ENCODE measurements at places on chromosomes 13 and 19. TPM values are rescaled to one million over a fixed set of nuclear protein-coding genes. Genes with fewer than 3 reads are reported as not detected.

- peak overlapping the region; percentile 73 for H3K4me3 ChIP-seq
- peak overlapping the region; percentile 78 for H3K27ac ChIP-seq
- no peak for DNase-seq
- no peaks in the 10 kb centered on the region for H3K4me1 ChIP-seq
- no peaks in the 10 kb centered on the region for H3K36me3 ChIP-seq
These were observed 82.1 kb downstream of the ZNF429 start for GRCh38 chr19:21587549-21587948.

GRCh38 chr13:40193286-40194223, 472.9 kb downstream of the FOXO1 start:
- no peak for DNase-seq
- H3K27ac ChIP-seq = peak overlapping the region; percentile 69
- H3K4me3 ChIP-seq = peak overlapping the region; percentile 11
- no peaks in the 10 kb centered on the region for H3K36me3 ChIP-seq
- no peaks in the 10 kb centered on the region for H3K27me3 ChIP-seq
- H3K4me1 ChIP-seq = peaks cover 35% of the 10 kb centered on the region

GRCh38 chr19:18502246-18502637, 19.6 kb downstream of the ELL start:
- no peak overlapping the region for H3K4me3 ChIP-seq
- peaks cover 98% of the 10 kb centered on the region for H3K4me1 ChIP-seq
- peak; percentile 49 for DNase-seq
- peak overlapping the region; percentile 97 for H3K27ac ChIP-seq
- no peaks in the 10 kb centered on the region for H3K36me3 ChIP-seq
- no peaks in the 10 kb centered on the region for H3K27me3 ChIP-seq

GRCh38 chr13:90405301-90405700, 942.2 kb upstream of the MIR17HG start:
- H3K27ac ChIP-seq = no peak overlapping the region
- H3K4me1 ChIP-seq = no peaks in the 10 kb centered on the region
- no peak overlapping the region for H3K4me3 ChIP-seq
- DNase-seq = no peak

The SOX21 gene
- total RNA-seq = not detected

The OR4F17 gene
- not detected for total RNA-seq

DNA sequence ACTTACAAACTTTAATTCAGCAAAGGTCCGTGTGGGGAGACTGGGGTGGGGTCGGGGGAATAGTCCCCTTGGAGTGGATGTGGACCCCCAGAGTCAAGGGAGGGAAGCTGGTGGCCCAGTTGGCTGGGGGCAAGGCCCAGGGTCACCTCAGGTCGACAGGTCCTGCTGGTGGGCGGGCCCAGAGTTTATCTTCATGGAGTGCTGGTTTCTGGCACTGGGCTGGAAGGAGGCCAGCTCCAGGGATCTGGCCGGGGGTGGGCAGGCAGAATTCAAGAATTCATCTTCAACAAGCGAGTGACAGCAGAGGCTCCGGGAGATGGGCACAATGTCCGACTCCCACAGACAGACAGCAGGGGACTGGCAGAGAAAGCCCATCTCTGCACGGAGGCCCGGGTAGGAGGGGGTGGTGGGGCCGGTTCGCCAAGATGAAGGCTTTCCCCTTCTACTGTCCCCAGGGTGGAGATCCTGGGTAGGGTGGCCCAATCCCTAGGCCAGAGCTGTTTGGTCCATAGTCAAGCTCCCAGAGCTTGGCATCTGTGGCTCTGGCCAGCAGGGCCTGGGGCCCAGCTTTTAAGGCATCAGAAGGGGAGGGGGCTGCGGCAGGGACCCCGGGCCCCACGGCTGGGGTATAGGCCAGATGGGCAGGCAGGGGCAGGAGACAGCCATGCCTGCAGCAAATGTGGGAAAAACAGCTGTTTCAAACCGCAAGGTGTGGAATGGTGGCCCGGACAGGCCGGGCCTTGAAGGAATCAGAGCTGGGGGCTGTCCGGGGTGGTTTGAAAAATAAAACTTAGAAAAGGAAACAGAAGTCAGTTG, 622 bp upstream of the FDX2 start:
- H3K27ac ChIP-seq = peak overlapping the region; percentile 88
- H3K36me3 ChIP-seq = no peaks in the 10 kb centered on the region
- H3K4me3 ChIP-seq = peak overlapping the region; percentile 98
- no peak for DNase-seq

DNA sequence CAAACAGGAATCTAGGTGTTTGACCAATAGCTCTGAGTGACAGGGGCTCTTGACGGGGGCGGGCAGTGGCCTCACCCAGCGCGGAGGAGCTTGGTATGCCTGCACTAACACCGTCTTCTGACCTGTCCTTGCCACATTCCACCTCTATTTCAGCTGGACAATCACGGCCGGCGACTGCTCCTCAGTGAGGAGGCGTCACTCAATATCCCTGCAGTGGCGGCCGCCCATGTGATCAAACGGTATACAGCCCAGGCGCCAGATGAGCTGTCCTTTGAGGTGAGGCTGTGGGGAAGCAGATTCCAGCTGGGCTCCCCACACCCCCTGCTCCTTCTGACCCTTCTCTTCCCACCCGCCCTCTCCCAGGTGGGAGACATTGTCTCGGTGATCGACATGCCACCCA, 4.7 kb downstream of the ARHGAP33 start:
- no peaks in the 10 kb centered on the region for H3K27me3 ChIP-seq
- H3K27ac ChIP-seq = no peak overlapping the region
- no peaks in the 10 kb centered on the region for H3K4me1 ChIP-seq
- H3K4me3 ChIP-seq = no peak overlapping the region

The KRTDAP gene
- not detected for total RNA-seq

DNA sequence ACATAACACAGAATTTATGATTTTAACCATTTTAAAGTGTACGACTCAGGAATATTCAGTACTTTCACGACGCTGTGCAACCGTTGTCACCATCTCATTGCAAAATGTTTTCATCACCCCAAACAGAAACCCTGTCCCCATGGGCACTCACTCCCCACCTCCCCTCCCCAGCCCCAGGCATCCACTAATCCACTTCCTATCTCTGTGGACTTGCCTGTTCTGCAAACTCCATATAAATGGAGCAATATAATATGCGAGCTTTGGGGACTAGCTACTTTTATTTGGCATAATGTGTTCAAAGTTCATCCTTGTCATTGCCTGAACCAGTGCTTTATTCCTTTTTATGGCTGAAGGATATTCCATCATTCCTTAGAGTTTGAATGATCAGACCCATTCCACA, 7.3 kb upstream of the INSR start:
- DNase-seq = no peak
- H3K4me1 ChIP-seq = no peaks in the 10 kb centered on the region
- no peaks in the 10 kb centered on the region for H3K27me3 ChIP-seq
- H3K36me3 ChIP-seq = no peaks in the 10 kb centered on the region
- H3K27ac ChIP-seq = no peak overlapping the region
- H3K4me3 ChIP-seq = no peak overlapping the region

- H3K4me1 ChIP-seq = peaks cover 3% of the 10 kb centered on the region
- DNase-seq = peak; percentile 75
- peak within 1 kb of the TSS; percentile 92 for H3K4me3 ChIP-seq
- peaks cover 13% of the 10 kb centered on the region for H3K36me3 ChIP-seq
These were observed at the start of gene ZNF579 for GRCh38 chr19:55580628-55581144. TSS of gene ZNF579 (minus strand) at chr19:55580848. CDS start at chr19:55579639, 1,209 bp downstream.

DNA sequence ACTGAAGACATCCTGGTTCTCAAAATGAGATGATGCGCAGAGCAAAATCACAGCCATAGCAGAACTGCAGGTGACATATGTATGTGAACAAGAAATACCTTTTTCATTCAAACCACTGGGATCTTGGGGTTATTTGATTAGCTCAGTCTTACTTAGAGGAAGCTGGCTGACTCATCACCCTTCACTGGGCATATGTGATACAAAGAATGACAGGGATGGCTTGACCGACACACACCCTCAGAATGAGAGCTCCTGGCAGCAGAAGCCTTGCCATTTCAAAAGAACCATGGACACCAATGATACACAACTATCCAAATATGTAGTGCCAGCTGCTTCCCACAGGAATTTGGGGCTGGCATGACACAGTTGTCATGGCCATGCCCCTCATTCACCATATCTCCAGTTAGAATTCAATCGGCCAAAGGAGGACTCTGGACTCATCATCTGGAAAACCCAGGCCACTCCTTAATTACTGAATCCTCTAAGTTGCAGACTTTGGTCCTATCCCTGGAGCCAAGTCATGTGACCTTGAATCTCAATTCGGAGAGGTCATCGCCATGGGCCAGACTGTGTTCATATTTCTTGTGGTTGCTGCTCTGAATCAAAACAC, 115.8 kb downstream of the KATNAL1 start:
- DNase-seq = no peak
- no peak overlapping the region for H3K27ac ChIP-seq
- H3K4me1 ChIP-seq = no peaks in the 10 kb centered on the region
- no peak overlapping the region for H3K4me3 ChIP-seq

DNA sequence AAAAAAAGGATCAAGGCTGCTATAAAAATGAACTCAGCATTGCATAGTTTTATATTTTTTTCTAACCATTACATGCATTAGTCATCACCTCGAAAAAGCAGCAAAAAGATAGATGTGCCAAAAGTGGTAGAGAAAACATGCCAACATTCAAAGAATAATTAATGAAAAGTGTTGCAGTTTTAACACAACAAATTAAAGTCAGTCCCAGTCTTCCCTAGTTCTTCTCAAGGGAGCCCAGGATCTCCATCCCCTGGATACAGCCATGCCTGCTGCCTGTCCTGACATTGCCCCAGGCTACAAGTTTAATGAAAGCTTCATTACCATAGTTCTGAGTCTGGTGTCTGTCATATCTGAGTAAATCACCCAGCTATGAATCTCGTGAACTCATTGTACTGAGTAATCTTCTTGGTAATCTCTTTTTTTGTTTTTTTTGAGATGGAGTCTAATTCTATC, 116.6 kb upstream of the KLF12 start:
- no peak overlapping the region for H3K27ac ChIP-seq
- DNase-seq = no peak
- H3K36me3 ChIP-seq = no peaks in the 10 kb centered on the region
- H3K4me3 ChIP-seq = no peak overlapping the region
- no peaks in the 10 kb centered on the region for H3K27me3 ChIP-seq

The CYP2A6 gene
- not detected for total RNA-seq

GRCh38 chr13:29532116-29532515, 63.4 kb downstream of the SLC7A1 start:
- no peaks in the 10 kb centered on the region for H3K36me3 ChIP-seq
- no peak for DNase-seq
- no peak overlapping the region for H3K4me3 ChIP-seq
- no peak overlapping the region for H3K27ac ChIP-seq
- H3K4me1 ChIP-seq = no peaks in the 10 kb centered on the region

DNA sequence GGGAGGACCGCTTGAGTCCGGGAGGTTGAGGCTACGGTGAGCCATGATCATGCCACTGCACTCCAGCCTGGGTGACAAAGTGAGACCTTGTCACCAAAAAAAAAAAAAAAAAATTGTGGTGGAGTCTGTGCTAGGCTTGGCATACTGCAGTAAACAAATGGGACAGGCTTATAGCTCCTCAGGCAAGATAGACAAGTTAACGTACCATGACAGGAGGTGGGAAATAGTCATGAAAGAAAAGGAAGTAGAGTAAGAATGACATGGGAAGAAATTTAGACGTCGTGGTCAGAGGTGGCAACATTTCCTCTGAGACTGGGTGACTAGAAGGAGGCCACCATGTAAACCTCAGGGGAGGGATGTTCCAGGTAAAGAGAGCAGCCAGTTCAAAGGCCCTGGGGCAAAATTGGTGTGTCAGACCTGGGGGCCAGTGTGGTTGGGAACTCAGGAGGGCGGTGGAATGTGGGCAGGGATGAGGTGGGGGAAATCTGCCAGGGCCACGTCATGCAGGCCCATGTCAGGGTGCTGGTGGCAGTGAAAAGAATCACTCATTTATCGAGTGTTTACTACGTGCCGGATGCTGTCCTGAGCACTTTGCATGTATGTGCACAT, 5.6 kb downstream of the SNRPA start:
- peaks cover 22% of the 10 kb centered on the region for H3K4me1 ChIP-seq
- H3K27ac ChIP-seq = no peak overlapping the region
- H3K27me3 ChIP-seq = no peaks in the 10 kb centered on the region

The RDH8 gene
- not detected for total RNA-seq

GRCh38 chr13:80361883-80362327, 21.0 kb upstream of the SPRY2 start:
- no peaks in the 10 kb centered on the region for H3K27me3 ChIP-seq

The CAPNS1 gene
- 223 TPM for total RNA-seq

- H3K4me3 ChIP-seq = no peak overlapping the region
- no peaks in the 10 kb centered on the region for H3K4me1 ChIP-seq
- no peak for DNase-seq
These were observed 9.0 kb downstream of the RHPN2 start for GRCh38 chr19:33055718-33056117.

The CELF5 gene
- not detected for total RNA-seq

The DOCK9 gene
- total RNA-seq = 46.7 TPM

- H3K4me3 ChIP-seq = no peak overlapping the region
- no peak for DNase-seq
- H3K27ac ChIP-seq = no peak overlapping the region
- no peaks in the 10 kb centered on the region for H3K4me1 ChIP-seq
These were observed 2.7 kb downstream of the SYDE1 start for GRCh38 chr19:15109768-15110417.

The TNNT1 gene
- 9,166 TPM for total RNA-seq

DNA sequence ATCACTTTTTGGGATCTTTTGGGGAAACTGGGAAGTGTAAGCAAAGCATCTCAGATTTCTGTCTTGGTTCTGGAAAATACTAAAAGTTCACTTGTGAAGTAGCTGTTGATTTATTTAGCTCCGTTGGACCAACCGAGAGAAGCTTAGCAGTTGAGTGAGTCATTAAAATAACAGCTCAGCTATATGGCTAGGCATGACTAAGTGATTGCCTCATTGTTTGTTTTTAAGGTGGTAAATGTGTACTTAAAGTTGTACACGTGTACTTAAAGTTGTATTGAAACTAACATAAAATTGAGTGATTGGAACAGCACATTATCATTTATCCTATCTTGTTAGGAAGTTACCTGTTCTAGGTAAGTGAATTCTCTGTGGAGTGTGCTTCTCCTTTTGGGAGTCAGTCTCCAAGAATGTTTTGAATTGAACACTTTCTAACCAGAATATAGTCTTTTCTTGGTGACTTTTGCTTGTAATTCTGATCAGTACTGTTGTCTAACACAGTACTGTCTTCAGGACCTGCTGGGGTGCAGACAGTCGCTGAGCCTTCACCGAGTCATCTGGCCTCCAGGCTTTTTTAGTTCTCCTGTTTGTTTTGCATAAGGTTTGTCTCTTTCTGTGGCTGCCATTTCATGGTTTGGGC, 2.9 kb upstream of the DCUN1D2 start:
- H3K27me3 ChIP-seq = no peaks in the 10 kb centered on the region
- H3K4me1 ChIP-seq = peaks cover 45% of the 10 kb centered on the region
- H3K27ac ChIP-seq = peak overlapping the region; percentile 89
- peaks cover 29% of the 10 kb centered on the region for H3K36me3 ChIP-seq
- no peak for DNase-seq
- no peak overlapping the region for H3K4me3 ChIP-seq
